Immature natural killer cell (primary cell): ENCODE measurements at places on chromosomes 7 and 10.
A peak's percentile ranks its signal among the peaks of the same experiment; 100 is the strongest.

DNA sequence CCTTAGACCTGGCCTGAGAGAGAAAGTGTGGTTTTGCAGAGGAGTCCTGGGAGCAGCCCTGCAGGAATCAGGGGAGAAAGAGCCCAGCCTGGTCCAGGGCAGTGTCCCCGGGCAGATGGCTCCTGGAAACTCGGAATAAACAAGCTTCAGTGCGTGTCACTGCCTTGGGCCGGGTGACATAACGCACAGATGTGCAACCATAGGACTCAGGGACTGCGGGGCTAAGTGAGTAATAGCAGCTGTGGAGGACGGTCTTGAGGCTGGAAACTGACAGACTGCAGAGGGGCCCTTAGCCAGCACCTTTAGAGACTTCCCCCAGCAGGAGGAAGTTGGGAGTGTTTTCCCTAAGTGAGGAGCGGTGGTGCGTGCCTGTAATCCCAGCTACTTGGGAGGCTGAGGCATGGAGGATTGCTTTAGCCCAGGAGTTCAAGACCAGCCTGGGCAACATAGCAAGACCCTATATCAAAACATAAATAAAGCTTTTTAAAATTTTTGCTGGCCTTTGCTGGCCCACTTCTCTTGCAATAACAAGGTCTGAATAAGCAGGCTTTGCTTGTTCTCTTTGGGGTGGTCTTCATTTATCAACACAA, 5.3 kb upstream of the CLIP2 start:
- DNase-seq: no peak

GRCh38 chr7:36838616-36839225, 114.4 kb upstream of the AOAH start:
- DNase-seq: no peak

- DNase-seq: no peak
These were observed 203.1 kb downstream of the MLLT10 start for GRCh38 chr10:21737106-21737505.

DNA sequence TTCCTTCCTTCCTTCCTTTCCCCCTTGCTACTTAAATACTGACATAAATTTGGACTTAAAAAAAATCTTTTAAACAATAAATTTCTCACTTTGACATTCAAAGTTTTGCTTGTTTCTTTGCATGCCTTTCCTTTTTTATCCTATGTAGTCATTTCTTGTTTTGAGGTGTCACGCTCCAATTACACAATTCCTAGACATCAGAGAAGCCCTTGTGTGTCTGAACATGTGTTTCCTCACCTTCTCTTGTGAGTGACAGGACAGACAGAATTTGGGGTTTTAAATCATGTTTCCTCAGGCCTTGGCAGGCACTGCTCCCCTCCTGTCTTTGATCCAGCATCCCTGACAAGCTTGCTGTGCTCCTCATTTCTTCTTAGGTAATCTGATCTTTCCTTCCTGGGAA, 91.3 kb downstream of the CYTH3 start:
- no peak for DNase-seq

DNA sequence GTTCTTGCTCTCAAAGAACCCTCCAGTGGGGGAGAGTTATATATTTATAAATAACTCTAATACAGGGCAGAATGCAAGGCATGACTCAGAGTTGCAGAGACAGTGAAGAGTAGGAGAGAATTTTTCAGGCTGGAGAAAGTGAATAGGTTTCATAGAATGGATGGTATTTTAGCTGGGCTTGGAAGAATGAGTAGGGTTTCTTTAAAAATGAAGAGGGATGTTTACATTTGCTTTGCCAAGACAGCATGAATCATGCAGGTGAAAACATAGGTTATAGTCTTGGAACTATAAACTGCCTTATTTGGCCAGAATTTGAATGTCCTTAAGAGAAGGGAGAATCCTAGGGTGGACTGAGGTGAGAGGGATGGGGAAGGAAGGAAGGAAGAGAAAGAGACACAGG, 124.8 kb downstream of the CPED1 start:
- no peak for DNase-seq

GRCh38 chr7:102396710-102397019, 502 bp downstream of the PRKRIP1 start:
- DNase-seq: no peak

DNA sequence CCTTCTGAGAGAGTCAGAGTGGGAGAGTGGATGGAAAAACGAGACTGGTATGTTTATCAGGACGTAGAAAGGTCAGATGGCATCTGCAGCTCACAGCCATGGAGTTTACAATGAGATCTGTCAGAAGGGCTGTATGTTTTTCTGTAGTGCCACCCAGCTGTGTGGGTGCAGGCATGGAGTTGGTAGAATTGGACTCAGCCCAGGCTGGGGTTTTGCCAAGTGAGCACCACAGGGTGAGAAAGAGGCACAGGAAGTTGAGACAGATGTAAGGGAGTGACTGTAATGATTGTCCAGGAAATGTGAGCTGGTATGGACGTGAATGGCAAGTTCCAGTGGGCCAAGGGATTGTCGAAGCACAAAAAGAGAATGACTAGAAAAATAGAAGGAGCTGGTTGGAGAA, 9.1 kb upstream of the ZYX start:
- peak; percentile 46 for DNase-seq

DNA sequence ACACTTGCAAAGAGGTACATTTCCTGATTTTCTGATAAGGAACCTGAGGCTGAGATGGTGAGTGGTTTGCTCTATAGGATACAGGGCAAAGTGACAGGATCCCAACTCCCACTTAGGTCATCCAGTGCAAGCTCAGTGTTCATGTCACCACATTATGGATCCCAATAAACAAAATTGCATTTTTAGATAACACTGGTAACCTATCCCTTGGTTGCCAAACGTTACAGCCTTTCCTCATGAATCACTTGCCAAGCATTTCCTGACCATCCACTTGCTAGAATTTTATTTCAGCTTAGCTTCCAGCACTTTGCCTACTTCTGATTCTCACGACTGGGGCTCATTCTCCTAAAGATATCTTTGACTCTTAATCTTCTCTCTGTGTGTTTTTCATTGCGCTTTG, 131.4 kb upstream of the ODAD2 start:
- no peak for DNase-seq

DNA sequence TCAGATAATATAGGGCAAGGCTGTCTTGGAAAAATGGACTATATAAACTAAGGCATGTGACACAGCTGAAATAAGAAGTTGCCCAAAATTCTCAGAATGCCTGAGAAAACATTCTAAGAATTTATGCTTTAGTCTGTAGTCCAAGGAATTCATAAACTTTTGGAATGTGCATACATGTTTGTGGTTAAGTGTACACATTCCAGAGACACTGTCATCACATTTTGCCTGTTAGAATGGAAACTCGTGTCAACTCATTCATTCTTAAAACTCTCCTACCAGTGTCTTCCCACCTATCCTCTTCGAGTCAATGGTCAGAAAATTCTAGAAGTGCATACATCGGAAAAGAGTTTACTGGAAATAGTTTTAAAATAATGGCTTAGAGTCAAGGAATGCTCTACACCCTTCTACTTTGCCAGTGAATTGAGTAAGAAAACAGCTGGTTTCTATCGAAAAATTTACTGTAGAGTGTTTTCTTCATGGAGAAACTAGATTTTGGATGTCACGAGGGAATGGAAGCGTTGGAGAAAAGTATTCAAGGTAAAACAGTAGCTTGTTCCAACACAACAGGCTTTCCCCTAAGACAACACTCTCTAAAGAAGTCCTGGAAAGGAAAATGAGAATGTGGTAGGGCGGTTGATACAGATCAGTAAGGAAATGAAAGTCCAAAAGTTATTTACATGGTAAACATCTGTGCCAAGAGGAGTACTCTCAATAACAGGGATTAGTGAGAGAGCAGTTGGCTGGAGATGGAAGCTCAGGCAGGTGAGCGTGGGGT, 1177.6 kb upstream of the C7orf33 start:
- DNase-seq: no peak
